ENCODE measurements at places on chromosomes 2 and 18. TPM values are rescaled to one million over a fixed set of nuclear protein-coding genes. Genes with fewer than 3 reads are reported as not detected.

SERPINB3 gene
- not detected for total RNA-seq

IL18R1 gene
- 1.5 TPM for total RNA-seq

CDH19 gene
- not detected for total RNA-seq

ASB18 gene
- total RNA-seq: not detected

CYBRD1 gene
- total RNA-seq: 14.9 TPM

NEU2 gene
- total RNA-seq: not detected

RNU2-63P gene
- 7.4 TPM for total RNA-seq

RNASEH1 gene
- 38.2 TPM for total RNA-seq

PLEKHH2 gene
- total RNA-seq: 7.8 TPM

COL5A2 gene
- 2.3 TPM for total RNA-seq

COL3A1 gene
- total RNA-seq: 1.0 TPM

FKBP7 gene
- 4.5 TPM for total RNA-seq

KIF5C gene
- 6.5 TPM for total RNA-seq

SLC11A1 gene
- 0.42 TPM for total RNA-seq

CETN1 gene
- total RNA-seq: not detected

GPR39 gene
- total RNA-seq: 5.1 TPM

ALPG gene
- 0.10 TPM for total RNA-seq

CTAGE1 gene
- not detected for total RNA-seq

NXPH2 gene
- total RNA-seq: not detected

DCDC2C gene
- not detected for total RNA-seq

STPG4 gene
- total RNA-seq: 10.6 TPM

ADRA2B gene
- total RNA-seq: 0.47 TPM

GCG gene
- total RNA-seq: not detected

ANXA4 gene
- 64.6 TPM for total RNA-seq

SETBP1 gene
- total RNA-seq: 0.05 TPM

EPC2 gene
- total RNA-seq: 19.6 TPM

LHCGR gene
- not detected for total RNA-seq

G6PC2 gene
- total RNA-seq: not detected

NT5DC4 gene
- total RNA-seq: 0.22 TPM

CXCR1 gene
- not detected for total RNA-seq

MEX3C gene
- total RNA-seq: 45.0 TPM

NTSR2 gene
- not detected for total RNA-seq

GPR75 gene
- total RNA-seq: 1.2 TPM

GPR55 gene
- total RNA-seq: not detected

BCL2 gene
- total RNA-seq: 2.5 TPM

PNKD gene
- 58.1 TPM for total RNA-seq

PPP1R1C gene
- total RNA-seq: 17.8 TPM

NOL4 gene
- total RNA-seq: not detected

ALLC gene
- total RNA-seq: not detected

ASXL3 gene
- total RNA-seq: not detected

SLC25A12 gene
- 16.0 TPM for total RNA-seq

AMER3 gene
- not detected for total RNA-seq

MOCOS gene
- total RNA-seq: 12.1 TPM

ME2 gene
- 49.0 TPM for total RNA-seq

WDR54 gene
- total RNA-seq: 54.9 TPM

GAREM1 gene
- total RNA-seq: 11.1 TPM

Measured in HCT116 (cell line).